Transverse colon (tissue), 4 donors: ENCODE measurements at places on chromosomes 16 and 17.

GRCh38 chr16:72612718-72613117 is 435.2 kb downstream of the ZFHX3 start:
- H3K27ac ChIP-seq, result no peak overlapping the region
- DNase-seq, result no peak
- H3K4me1 ChIP-seq, result no peaks in the 10 kb centered on the region
- H3K36me3 ChIP-seq, result no peaks in the 10 kb centered on the region
- H3K27me3 ChIP-seq, result no peaks in the 10 kb centered on the region
- no peak overlapping the region for H3K4me3 ChIP-seq

- H3K4me3 ChIP-seq, result no peak overlapping the region
- peaks cover 5% of the 10 kb centered on the region for H3K4me1 ChIP-seq
- H3K27ac ChIP-seq, result no peak overlapping the region
- no peaks in the 10 kb centered on the region for H3K27me3 ChIP-seq
- no peaks in the 10 kb centered on the region for H3K36me3 ChIP-seq
- no peak for DNase-seq
Observed at GRCh38 chr16:79165079-79165478, 435.5 kb downstream of the MAF start.

GRCh38 chr16:60776281-60776680 is 1260.0 kb downstream of the CDH8 start:
- DNase-seq, result no peak
- H3K4me1 ChIP-seq, result no peaks in the 10 kb centered on the region
- no peak overlapping the region for H3K4me3 ChIP-seq
- no peak overlapping the region for H3K27ac ChIP-seq
- no peaks in the 10 kb centered on the region for H3K27me3 ChIP-seq

DNA sequence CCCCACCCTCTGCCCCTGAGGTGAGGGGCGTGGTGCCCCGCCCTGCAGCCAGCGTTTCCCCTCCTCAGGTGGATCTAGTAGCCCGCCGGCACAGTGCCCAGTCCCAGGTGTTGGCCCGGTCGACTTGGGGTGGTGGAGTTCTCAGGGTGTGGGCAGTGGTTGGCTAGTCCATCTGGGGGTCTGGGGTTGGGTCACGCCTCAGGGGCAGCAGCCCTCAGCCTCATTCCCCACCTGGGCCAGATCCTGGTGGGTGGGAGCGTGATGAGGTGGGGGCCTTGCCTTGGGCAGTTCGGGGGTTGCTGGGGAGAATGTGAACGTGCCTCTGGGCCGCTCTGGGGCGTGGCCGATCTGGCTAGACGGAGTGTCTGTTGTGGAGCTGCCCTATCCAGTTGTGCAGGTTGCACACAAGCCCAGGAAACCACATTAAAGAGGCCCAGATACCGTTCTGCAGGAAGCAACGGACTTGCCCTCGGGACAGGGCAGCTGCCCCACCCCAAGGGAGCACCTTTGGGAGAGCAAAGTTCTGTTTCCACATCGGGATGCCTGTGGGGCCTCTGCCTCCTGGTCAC is 32.0 kb downstream of the GSE1 start:
- H3K36me3 ChIP-seq, result peaks cover 2% of the 10 kb centered on the region
- peak; percentile 54 for DNase-seq
- peaks cover 52% of the 10 kb centered on the region for H3K4me1 ChIP-seq
- peak overlapping the region; percentile 1 for H3K27ac ChIP-seq

GRCh38 chr17:75624021-75624420 is 9.2 kb upstream of the SMIM5 start:
- no peak overlapping the region for H3K4me3 ChIP-seq
- H3K4me1 ChIP-seq, result no peaks in the 10 kb centered on the region
- H3K36me3 ChIP-seq, result no peaks in the 10 kb centered on the region
- no peak overlapping the region for H3K27ac ChIP-seq
- no peak for DNase-seq

DNA sequence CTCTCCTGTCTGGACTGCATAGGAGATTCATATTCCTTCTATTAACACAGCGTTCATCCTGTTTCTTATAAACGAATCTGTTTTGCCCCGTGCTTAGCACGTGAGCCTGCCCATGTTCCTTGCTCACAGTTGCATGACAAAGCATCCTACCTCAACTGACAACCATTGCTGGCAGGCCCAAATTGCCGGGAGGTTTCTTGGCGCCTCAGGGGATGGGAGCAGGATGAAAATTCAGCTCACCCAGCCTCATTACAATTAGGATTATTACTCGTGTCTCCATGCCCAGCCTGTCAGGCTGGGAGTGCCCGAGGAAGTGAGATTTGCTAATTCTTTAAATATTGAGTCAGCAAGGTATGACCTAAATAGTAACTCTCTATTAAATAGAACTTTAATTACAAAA is 36.7 kb upstream of the HELZ start:
- H3K4me1 ChIP-seq, result no peaks in the 10 kb centered on the region
- no peak overlapping the region for H3K4me3 ChIP-seq
- H3K27ac ChIP-seq, result no peak overlapping the region
- no peak for DNase-seq
- no peaks in the 10 kb centered on the region for H3K36me3 ChIP-seq

- DNase-seq, result no peak
- no peak overlapping the region for H3K27ac ChIP-seq
- H3K27me3 ChIP-seq, result no peaks in the 10 kb centered on the region
- peaks cover 20% of the 10 kb centered on the region for H3K36me3 ChIP-seq
- H3K4me1 ChIP-seq, result no peaks in the 10 kb centered on the region
Observed at GRCh38 chr16:28905800-28906372, 19.2 kb downstream of the RABEP2 start.
